Epithelial cell of alveolus of lung (primary cell): ENCODE measurements at places on chromosomes 7 and 10. TPM values are rescaled to one million over a fixed set of nuclear protein-coding genes. Genes with fewer than 3 reads are reported as not detected.

NCAPG2 gene
- 10.5 and 19.5 TPM in 2 replicates for total RNA-seq

HELLS gene
- 24.2 and 27.9 TPM in 2 replicates for total RNA-seq

SLC26A3 gene
- total RNA-seq, result not detected in 2 replicates

PTN gene
- 34.1 and 37.0 TPM in 2 replicates for total RNA-seq

TFR2 gene
- total RNA-seq, result 0.64 and 1.6 TPM in 2 replicates

PRLHR gene
- total RNA-seq, result not detected in 2 replicates

SORCS1 gene
- 0.08 TPM in 1 of 2 replicates, not detected in the other for total RNA-seq

PSD gene
- 6.8 and 12.2 TPM in 2 replicates for total RNA-seq

WAC gene
- total RNA-seq, result 48.7 and 86.9 TPM in 2 replicates

RARRES2 gene
- total RNA-seq, result 44.9 and 377 TPM in 2 replicates

PNLIP gene
- not detected in 2 replicates for total RNA-seq

NRP1 gene
- 163 and 173 TPM in 2 replicates for total RNA-seq

ZPBP gene
- total RNA-seq, result not detected in 2 replicates

PILRA gene
- total RNA-seq, result 4.4 TPM in 1 of 2 replicates, not detected in the other

SPDYE2B gene
- not detected in 2 replicates for total RNA-seq

PLPP4 gene
- total RNA-seq, result 4.3 TPM in 1 of 2 replicates, not detected in the other

CTNNA3 gene
- under 0.01 and 0.39 TPM in 2 replicates for total RNA-seq

HECTD2 gene
- 3.7 and 4.9 TPM in 2 replicates for total RNA-seq

HMX2 gene
- not detected in 2 replicates for total RNA-seq

ENKUR gene
- not detected in 2 replicates for total RNA-seq

AKR1B15 gene
- 2.3 TPM in 1 of 2 replicates, not detected in the other for total RNA-seq

NPY4R gene
- 0.13 TPM in 1 of 2 replicates, not detected in the other for total RNA-seq

LBX1 gene
- total RNA-seq, result not detected in 2 replicates

ACADSB gene
- 2.8 and 6.1 TPM in 2 replicates for total RNA-seq

PANK1 gene
- total RNA-seq, result 5.3 and 12.1 TPM in 2 replicates

FAM24B gene
- 2.2 and 2.8 TPM in 2 replicates for total RNA-seq

ZNF316 gene
- 11.1 and 12.0 TPM in 2 replicates for total RNA-seq

FAM221A gene
- total RNA-seq, result 0.16 and 2.1 TPM in 2 replicates

TLX1 gene
- total RNA-seq, result not detected in 2 replicates

SEMA3E gene
- 0.88 and 2.1 TPM in 2 replicates for total RNA-seq

NPSR1 gene
- total RNA-seq, result not detected in 2 replicates

VOPP1 gene
- total RNA-seq, result 43.1 and 74.1 TPM in 2 replicates

SH2B2 gene
- 1.1 and 7.0 TPM in 2 replicates for total RNA-seq

SHH gene
- total RNA-seq, result 0.52 TPM in 1 of 2 replicates, not detected in the other

PRKCQ gene
- total RNA-seq, result 0.24 and 0.65 TPM in 2 replicates

MYO1G gene
- 0.13 and 0.56 TPM in 2 replicates for total RNA-seq

CARD11 gene
- 0.16 and 6.9 TPM in 2 replicates for total RNA-seq

SPDYE16 gene
- total RNA-seq, result not detected in 2 replicates

GPR158 gene
- under 0.01 and 0.40 TPM in 2 replicates for total RNA-seq

GTF2IRD1 gene
- total RNA-seq, result 12.9 and 16.5 TPM in 2 replicates

CCL24 gene
- not detected in 2 replicates for total RNA-seq

MEST gene
- 44.7 and 109 TPM in 2 replicates for total RNA-seq

SPOCK2 gene
- total RNA-seq, result 0.26 and 3.0 TPM in 2 replicates
